Karpas-422 (cell line): ENCODE measurements at places on chromosomes 5 and 9. TPM values are rescaled to one million over a fixed set of nuclear protein-coding genes. Genes with fewer than 3 reads are reported as not detected.

- no peak for DNase-seq
Measured at GRCh38 chr9:97362777-97363545, 48.9 kb upstream of the TDRD7 start.

GRCh38 chr5:142654578-142655058 lies 31.3 kb downstream of the FGF1 start:
- DNase-seq: no peak

GRCh38 chr9:108423433-108423832 lies 432.4 kb downstream of the ACTL7B start:
- no peak for DNase-seq

- no peak for DNase-seq
Measured at GRCh38 chr9:38031594-38031993, 37.4 kb downstream of the SHB start.

Gene ZNF354C
- total RNA-seq: not detected in 2 replicates

DNA sequence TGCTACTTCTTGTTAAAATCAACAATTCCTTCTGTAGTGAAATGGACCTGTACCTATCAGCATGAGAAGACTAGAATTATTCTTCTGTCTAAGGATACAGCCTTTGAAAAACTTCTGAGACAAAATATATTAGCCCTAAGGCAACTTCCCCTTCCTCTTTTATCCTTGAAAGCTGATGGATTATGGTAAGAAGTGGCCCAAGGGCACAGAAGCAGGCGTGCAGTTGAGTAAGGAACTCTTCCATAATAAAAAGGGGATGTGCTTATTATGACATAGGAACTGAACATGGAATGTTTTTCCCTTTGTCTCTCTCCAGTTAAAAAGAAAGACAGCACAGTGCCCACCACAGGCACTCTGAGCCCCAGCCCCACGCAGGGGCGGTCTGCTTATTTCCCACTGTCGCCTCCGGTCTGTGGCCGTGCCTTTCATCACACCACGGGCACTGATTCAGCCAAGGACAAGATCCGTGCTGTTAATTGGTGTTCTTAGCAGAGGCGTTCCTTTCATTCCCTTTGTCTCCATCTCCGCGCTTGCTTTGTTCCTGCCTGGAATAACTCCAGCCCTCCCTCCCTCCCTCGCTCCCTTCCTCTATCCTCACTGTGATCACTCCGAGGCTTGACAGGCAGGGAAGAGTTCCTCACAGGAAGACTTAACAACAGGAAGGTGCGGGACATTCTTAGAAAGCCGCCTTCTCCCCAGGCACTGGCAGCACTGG lies 135.9 kb upstream of the OTULINL start:
- DNase-seq: no peak

Gene ACTBL2
- total RNA-seq: not detected in 2 replicates

GRCh38 chr9:99560561-99560960 lies 261.1 kb upstream of the NR4A3 start:
- DNase-seq: no peak

DNA sequence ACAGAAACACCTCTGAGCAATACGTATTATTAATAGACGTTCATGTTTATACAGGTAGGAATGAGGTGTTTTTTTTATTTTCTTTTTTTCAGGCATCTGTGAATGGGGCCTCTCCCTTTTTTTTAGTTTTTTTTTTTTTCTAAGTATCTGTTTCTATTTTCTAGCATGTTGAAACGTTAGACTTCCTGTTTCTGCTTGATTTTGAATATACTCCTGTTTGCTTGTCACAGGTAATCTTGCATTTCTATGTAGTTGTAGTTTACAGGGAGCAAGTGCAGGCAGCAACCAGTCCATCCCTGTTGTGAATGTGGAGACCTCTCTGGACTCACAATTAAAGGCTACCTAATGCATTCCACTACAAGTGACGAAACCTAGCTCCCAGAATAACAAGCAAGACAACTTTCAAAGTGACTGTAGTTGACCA lies 22.8 kb upstream of the TNFAIP8 start:
- peak; percentile 56 for DNase-seq

GRCh38 chr9:17783227-17783626 lies 204.4 kb downstream of the SH3GL2 start:
- DNase-seq: no peak

DNA sequence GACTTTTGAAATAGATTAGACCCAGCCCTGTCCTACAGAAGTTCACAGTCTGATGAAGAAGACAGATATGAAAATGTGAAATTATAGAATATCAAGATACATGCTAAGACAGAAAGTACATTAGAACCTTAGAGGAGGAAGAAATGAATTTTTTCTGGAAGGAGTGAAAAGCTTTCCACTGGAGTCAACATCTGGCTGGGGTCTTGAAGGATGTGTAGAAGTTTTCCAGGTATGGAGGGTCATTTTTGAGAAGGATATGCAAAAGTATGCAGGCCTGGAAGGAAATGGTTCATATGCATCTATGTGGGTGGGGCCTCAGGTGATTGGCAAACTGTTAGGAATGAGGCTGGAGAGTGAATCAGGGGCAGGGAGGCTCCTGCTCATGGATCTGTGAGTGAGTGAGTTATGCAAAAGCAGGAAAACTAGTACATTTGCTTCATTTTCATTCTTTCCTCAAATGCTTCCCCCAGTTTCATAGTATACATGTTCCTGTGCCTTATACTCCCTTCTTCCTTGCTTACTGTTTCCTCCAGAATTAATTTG lies 142.3 kb downstream of the GRIA1 start:
- no peak for DNase-seq

Gene CDC25C
- total RNA-seq: 6.1 and 11.1 TPM in 2 replicates

DNA sequence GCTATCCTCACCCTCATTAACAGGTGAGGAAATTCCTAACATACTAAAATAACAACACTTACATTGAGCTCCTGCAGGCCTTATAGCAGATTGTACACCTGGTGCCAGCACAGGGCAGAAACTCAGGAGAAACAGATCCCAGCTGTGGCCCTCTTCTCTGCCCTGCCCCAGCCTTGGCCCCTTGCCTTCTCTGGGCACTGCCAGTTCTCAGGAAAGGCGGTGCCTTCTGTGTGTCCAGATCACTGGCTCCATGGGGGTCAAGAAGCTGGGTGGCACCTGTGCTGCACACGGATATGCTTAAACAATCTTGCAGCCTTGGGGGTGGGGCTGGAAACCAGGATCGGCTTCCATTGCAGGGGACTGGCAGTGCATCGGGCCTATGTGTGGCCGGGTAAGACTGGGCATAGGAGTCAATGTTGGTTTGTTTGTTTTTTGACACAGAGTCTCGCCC lies 19.3 kb downstream of the KYAT1 start:
- DNase-seq: no peak

Gene PLAA
- 33.7 and 50.6 TPM in 2 replicates for total RNA-seq
